ENCODE measurements at places on chromosomes 13 and 19. TPM values are rescaled to one million over a fixed set of nuclear protein-coding genes. Genes with fewer than 3 reads are reported as not detected.

Gene ALOX5AP
- 41.4 TPM for total RNA-seq

GRCh38 chr13:94305463-94305862 is 174.0 kb downstream of the DCT start:
- DNase-seq = no peak
- H3K4me3 ChIP-seq = no peak overlapping the region
- H3K4me1 ChIP-seq = no peaks in the 10 kb centered on the region

GRCh38 chr19:42178791-42179674 is 38.4 kb downstream of the DEDD2 start:
- H3K27ac ChIP-seq = no peak overlapping the region
- no peak for DNase-seq
- H3K36me3 ChIP-seq = no peaks in the 10 kb centered on the region
- H3K27me3 ChIP-seq = peaks cover 6% of the 10 kb centered on the region
- H3K4me3 ChIP-seq = no peak overlapping the region
- H3K4me1 ChIP-seq = peaks cover 15% of the 10 kb centered on the region

DNA sequence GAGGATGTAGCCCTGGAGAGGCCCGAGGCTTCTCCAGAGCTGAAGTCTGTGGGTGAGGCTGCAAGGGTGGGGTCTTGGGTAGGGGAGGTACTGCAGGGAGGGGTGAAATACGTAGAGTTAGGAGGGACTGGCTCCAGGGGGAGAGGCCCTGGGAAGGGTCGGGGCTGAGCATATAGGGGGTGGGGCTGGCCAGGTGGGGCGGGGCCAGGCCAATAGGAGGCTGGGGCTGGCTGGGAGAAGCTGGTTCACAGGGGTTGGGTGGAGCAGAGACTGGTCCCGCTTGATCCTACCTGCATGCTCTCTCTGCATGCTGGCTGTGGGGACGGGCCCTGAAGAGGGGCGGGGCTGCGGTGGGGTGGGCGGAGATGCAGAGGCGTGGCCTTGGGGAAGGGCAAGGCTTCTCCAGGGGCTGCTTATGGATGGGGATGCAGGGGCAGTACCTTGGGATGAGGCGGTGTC is 51.9 kb downstream of the CELF5 start:
- H3K27ac ChIP-seq = no peak overlapping the region
- peaks cover 8% of the 10 kb centered on the region for H3K27me3 ChIP-seq
- H3K4me3 ChIP-seq = peak overlapping the region; percentile 56
- no peak for DNase-seq
